ENCODE measurements at places on chromosomes 3 and 15.

- DNase-seq = no peak
Measured at GRCh38 chr15:34124651-34125050, 22.8 kb downstream of the PGBD4 start.

- DNase-seq = no peak
Measured at GRCh38 chr3:114552527-114552812, 258.6 kb downstream of the TIGIT start.

DNA sequence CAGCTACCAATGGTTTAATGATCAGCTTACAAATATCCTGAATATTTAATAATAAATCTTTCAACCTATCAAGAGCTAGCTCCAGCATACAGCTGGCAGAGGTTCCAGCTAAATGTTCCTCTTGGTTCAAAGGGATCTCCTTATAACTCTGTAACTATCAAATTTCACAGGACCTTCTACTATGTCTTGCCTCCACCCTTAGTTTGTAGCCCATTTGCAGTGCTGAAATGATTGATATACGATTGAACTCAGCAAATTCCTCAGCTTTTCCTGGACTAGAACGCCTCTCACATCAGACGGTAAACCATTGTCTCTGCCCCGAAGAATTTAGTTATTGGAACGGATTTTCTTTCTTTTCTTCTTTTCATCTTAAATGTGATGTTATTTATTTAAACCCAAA is 41.5 kb downstream of the CD200R1L start:
- DNase-seq = no peak

GRCh38 chr3:151107177-151107576 is 21.7 kb downstream of the MED12L start:
- peak; percentile 37 for DNase-seq

DNA sequence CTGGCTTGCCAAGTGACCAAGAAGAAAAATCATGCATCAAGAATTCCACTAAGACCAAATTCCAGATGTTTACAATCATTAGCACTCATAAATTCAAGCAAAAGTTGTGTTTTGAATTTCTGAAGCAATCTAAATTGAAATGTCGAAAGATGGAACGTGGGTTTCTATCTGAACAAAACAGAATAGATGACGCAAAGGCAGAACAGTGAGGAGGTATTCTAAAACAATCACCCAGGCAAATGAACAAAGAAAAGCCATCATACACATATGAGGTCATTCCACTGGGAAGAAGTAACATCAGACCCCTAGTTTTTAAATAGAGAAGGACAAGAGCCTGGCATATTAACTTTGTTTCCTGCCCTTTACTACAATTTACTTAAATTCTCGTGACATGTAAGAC is 58.0 kb downstream of the MCF2L2 start:
- no peak for DNase-seq

- no peak for DNase-seq
Measured at GRCh38 chr3:116601206-116601605, 108.4 kb upstream of the TUSC7 start.

DNA sequence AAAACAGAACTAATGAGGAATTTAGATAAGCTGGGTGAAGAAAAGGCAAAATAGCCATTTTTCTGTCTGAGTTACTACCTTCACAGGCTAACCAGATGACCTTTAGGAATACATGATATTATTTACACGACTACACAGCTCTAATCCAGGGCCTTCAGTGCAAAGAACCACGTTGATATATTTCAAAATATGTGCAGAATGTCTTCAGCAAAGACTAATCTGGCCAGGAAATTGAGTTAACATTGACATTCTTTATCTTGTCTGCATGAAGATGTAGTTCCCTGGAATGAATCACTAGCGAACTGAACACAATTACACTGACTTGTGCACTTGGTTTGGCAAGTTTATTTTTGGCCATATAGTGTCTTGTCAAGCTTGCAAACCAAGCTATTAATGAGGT is 41.5 kb downstream of the PDHB start:
- no peak for DNase-seq

DNA sequence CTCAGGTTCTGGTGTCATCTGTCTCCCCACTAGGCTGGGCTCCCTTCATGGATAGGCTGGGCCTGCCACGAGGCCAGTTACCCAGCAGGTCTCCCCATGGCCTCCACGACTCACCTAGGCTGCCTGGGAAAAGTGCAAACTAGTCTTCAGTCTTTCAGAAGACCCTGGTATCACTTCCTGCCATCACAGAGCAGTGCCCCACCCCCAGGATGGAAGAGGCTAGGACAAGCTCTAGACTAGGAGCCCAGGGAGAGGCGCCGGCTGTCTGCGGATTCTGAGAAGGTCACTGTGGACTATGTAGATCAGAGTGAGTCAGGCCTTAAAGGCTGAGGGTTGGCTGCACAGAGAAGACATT is 63.7 kb downstream of the CORO2B start:
- DNase-seq = peak; percentile 48

GRCh38 chr15:51724673-51725072 is 12.8 kb downstream of the LYSMD2 start:
- DNase-seq = peak; percentile 21
